Kidney epithelial cell (primary cell): ENCODE measurements at places on chromosomes 2 and 18. TPM values are rescaled to one million over a fixed set of nuclear protein-coding genes. Genes with fewer than 3 reads are reported as not detected.

Gene CNDP1
- total RNA-seq: not detected in 2 replicates

Gene TUBB8B
- not detected in 2 replicates for total RNA-seq

Gene PDE6D
- total RNA-seq: 30.5 and 34.6 TPM in 2 replicates

Gene ODC1
- total RNA-seq: 354 and 394 TPM in 2 replicates

Gene AOX1
- total RNA-seq: 0.68 and 0.88 TPM in 2 replicates

Gene FAM110C
- total RNA-seq: 10.4 and 11.7 TPM in 2 replicates
